PC-3 (cell line): ENCODE measurements at places on chromosomes 6 and 20. TPM values are rescaled to one million over a fixed set of nuclear protein-coding genes. Genes with fewer than 3 reads are reported as not detected.

GRCh38 chr6:157058574-157058973 lies 264.7 kb downstream of the TMEM242 start:
- DNase-seq: no peak
- H3K27ac ChIP-seq: no peak overlapping the region
- no peaks in the 10 kb centered on the region for H3K27me3 ChIP-seq
- no peaks in the 10 kb centered on the region for H3K36me3 ChIP-seq
- no peak overlapping the region for H3K4me3 ChIP-seq
- H3K4me1 ChIP-seq: peaks cover 8% of the 10 kb centered on the region

DNA sequence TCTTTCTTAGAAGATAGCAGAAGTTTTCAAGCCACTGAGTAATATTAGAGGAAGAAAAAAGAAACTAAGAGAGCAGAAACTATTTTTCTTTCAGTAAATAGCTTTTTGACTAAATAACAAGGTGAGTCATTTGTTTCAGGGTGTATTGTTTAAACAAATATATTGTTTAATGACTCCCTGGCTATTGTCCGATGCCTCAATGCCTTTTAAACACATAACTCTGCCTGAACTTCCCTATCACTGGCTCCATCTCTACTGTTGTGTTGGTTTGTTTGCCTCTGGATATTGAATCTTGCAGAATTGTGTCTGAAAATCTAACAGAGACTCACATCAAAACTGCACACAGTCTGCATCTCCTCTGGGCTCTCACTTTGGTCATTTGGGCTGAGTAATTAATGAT lies 19.6 kb upstream of the CLIC5 start:
- peaks cover 20% of the 10 kb centered on the region for H3K27me3 ChIP-seq
- H3K36me3 ChIP-seq: no peaks in the 10 kb centered on the region
- DNase-seq: peak; percentile 28
- no peak overlapping the region for H3K27ac ChIP-seq

DNA sequence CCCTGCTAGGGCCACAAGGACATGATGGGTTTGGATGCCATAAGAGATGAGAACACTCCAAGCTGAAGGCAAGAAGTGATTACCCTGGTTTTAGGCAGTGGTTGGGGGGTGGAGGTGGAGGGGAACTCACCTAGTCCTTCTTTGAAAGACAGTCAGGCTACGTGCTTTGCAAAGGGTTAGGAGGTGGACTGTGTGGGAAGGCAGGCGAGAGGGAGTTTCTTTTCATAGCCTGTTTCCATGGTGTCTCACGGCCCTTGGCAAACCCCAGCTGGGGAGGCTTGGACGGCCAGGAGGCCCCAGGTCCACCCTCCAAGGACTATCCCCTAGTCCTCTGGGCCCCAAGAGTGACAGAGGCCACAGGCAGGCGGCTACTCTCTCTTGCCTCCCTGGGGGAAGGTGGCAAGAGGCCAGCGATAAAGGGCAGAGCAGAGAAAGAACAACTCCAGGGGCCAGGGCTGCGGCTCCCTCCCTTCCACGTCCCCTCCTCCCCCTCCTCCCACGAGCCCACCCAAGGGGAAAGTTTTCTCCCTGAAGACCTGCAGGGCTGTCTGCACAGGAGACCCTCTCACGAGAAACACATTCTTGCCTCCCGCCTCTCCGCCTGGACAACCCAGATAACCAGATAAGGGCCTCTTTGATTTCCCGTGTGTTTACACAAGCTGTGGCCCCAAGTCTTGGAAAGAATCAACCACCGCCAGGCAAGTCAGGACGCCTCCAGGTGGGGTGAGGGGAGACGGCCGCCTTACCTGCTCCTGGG lies 74.4 kb downstream of the NOL4L start:
- no peaks in the 10 kb centered on the region for H3K27me3 ChIP-seq
- no peak overlapping the region for H3K27ac ChIP-seq
- DNase-seq: no peak
- H3K4me3 ChIP-seq: no peak overlapping the region
- peaks cover 15% of the 10 kb centered on the region for H3K4me1 ChIP-seq

The SIRPG gene
- total RNA-seq: 0.86 TPM in 1 of 2 replicates, not detected in the other

DNA sequence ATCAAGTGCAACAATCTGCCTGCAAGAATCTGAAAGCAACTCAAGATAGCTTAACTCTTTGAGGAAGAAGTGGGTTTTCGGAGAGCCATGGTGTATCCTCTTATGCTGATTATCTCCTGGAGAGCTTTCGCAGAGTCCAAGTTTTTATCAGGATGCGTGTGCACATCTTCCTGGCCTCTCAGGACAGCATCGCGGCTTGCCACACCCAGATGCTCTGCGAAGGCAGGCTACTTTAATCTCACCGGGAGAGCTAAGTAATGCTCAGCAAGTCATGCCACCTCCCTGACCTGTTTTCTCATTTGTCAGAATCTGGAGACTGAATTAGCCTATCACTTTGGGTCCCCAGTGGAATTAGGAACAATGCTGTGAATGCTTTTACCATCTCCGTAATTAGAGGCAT lies 52.9 kb downstream of the TTI1 start:
- no peaks in the 10 kb centered on the region for H3K4me1 ChIP-seq
- H3K36me3 ChIP-seq: peaks cover 8% of the 10 kb centered on the region; the same call in 1 of the 2 replicates
- no peak for DNase-seq
- no peak overlapping the region for H3K4me3 ChIP-seq
- no peak overlapping the region for H3K27ac ChIP-seq
- H3K27me3 ChIP-seq: no peaks in the 10 kb centered on the region

DNA sequence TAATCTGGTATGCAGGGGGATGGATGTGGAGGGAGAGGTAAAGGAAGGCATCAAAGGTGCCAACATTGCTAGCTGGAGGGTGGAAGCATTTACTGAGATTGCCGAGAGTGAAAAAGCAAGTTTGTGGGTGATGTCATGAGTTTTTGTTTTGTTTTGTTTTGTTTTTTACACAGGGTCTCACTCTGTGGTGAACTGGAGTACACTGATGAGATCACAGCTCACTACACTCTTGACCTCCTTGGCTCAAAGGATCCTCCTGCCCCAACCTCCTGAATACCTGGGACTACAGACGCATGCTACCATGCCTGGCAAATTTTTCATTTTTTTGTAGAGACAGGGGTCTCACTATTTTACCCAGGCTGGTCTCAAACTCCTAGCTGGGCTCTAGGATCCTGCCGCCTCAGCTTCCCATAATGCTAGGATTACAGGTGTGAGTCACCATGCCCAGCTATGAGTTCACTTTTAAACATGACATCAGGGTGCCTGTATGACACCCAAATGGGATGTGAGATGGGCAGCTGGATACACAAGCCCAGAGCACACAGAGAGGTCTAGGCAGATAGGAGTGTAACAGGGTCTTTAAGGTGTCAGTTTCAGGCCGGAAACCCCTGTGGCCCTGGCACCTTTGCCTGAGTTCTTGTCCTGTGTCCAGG lies 35.1 kb upstream of the HMGA1 start:
- peaks cover 3% of the 10 kb centered on the region for H3K4me1 ChIP-seq
- no peaks in the 10 kb centered on the region for H3K36me3 ChIP-seq
- no peak overlapping the region for H3K4me3 ChIP-seq
- H3K27ac ChIP-seq: no peak overlapping the region
- H3K27me3 ChIP-seq: no peaks in the 10 kb centered on the region

DNA sequence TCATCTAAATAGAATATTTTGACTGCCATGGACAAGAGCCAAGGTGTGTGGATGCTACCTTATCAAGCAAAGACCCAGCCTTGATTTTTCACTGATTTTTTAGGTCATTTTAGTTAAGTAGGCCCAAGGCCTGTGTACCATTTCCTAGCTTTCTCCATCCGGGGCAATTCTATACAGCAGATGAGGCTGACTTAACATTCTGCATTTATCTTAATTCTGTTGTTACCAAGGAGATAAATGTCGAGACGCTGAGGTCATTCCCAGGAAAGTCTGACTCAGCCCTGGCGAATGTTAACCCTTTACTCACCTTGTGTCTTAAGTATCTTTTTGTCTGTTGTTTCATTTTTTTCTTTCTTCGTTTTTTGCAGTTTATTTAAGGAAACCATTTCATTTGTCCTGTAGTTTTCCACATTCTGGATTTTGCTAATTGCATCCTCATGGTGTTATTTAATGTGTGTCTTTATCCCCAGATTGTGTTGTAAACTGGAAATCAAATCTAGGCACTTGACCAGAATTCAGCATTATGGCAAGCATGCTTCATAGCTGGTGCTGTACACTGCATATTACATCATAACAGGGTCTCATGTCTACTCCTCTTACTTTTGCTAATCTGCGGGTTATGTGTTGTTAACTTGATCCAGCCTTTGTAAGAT lies 277.0 kb downstream of the CDKAL1 start:
- no peak overlapping the region for H3K4me3 ChIP-seq
- no peaks in the 10 kb centered on the region for H3K27me3 ChIP-seq
- peak; percentile 90 for DNase-seq
- H3K4me1 ChIP-seq: peaks cover 13% of the 10 kb centered on the region
